CD8-positive, alpha-beta T cell (primary cell): ENCODE measurements at places on chromosomes 2 and 18.

GRCh38 chr2:182852801-182853200 lies 13.6 kb downstream of the FRZB start:
- DNase-seq = no peak

DNA sequence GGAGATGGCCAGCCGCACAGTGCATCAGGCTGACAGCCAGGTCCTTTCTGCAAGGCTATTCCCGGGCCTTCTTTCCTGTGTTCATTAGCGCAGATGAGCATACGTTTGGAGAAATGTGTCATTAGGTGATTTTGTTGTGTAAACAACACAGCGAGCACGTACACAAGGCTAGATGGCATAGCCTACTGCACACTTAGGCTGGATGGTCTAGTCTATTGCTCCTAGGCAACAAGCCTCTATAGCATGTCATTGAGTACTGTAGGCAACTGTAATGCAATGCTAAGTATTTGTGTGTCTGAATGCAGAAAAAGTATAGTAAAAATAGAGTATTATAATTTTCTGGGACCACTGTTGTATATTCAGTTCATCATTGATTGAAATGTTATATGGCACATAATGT lies 50.9 kb upstream of the PHLPP1 start:
- DNase-seq = no peak

- no peak for DNase-seq
Measured at GRCh38 chr2:195537811-195538210, 119.2 kb upstream of the SLC39A10 start.

GRCh38 chr2:74041182-74041581 lies 56.5 kb downstream of the TET3 start:
- DNase-seq = no peak

GRCh38 chr2:182740701-182741100 lies 24.6 kb downstream of the DNAJC10 start:
- no peak for DNase-seq

- DNase-seq = no peak
Measured at GRCh38 chr2:117953231-117953630, 60.6 kb downstream of the CCDC93 start.

DNA sequence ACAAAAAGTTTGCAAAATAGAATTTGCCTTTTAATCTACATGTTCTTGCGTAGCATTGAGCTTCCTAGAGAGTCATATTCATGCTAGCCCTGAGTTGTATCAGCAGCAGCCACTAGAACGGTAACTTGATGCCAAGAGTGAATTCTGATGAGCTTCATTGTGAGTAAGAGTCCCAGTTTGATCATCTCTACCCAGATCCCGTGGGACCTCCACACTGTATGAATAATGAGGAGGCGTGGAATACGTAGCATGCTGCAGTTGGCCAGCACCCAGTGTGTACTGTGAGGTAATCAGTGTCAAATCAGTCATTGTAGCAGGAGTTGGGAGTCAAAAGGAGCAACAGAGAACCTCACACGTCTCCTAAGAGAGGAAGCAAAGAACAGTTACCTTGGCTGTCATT lies 197.9 kb downstream of the NEDD4L start:
- no peak for DNase-seq

GRCh38 chr2:237662671-237663093 lies 35.3 kb downstream of the LRRFIP1 start:
- no peak for DNase-seq

- DNase-seq = no peak
Measured at GRCh38 chr18:34531110-34531509, 179.0 kb upstream of the DTNA start.

GRCh38 chr2:15863089-15863488 lies 77.3 kb upstream of the MYCN start:
- DNase-seq = no peak

DNA sequence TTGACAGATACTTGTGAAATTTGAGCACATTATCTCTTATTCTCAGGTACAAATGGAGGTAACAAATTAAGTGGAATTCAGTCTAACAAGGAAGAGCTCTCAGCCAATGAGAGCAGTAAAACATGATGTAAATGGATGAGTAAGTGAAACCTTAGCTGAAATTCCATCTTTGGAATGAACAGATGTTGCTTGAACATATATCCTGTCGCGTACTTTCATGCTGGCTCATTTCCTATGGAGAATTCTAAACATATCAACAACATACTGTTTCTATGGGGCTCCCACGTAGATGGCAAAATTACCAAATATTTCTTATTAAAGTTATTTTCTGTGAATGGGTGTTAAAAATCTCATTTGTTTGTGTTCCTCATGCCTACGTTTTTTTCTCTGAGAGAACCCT lies 256.3 kb upstream of the LINC00305 start:
- DNase-seq = no peak

DNA sequence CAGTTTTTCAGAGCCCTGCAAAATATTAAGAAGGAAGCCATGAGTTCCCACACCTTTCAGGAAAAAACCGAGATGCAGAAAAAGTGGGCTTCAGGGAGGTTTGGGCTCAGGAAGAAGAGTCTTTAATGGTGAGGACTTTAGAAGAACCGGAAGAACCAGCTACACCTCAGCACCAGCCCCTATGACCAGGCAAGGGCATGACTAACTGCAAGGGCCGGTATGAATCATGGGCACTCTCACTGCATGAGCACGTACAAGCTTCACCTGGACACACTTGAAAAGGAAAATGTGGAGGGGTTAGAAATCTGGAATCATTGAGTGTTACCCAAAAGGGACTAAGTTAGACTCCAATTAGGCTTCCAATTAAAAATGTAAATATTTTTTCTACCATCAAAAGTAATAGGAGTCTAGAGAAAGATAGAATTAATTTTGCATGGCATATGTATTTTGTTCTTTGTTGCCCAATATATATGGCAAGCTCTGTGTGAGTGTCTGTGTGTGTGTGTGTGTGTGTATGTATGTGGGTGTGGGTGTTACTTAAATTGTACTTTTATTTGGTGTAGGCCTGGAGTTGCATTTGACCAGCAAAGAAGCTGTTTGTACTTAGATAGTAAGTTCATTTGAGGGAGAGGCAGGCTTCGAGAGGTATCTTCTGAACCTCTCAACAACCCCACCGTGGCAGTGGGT lies 66.5 kb upstream of the THUMPD2 start:
- no peak for DNase-seq

- no peak for DNase-seq
Measured at GRCh38 chr2:158539176-158540005, 82.6 kb downstream of the PKP4 start.

GRCh38 chr2:120803764-120804335 lies 68.2 kb downstream of the GLI2 start:
- DNase-seq = no peak

- DNase-seq = no peak
Measured at GRCh38 chr18:59360381-59360780, 1.3 kb upstream of the LMAN1 start.

GRCh38 chr2:122707224-122707824 lies 951.9 kb downstream of the TSN start:
- no peak for DNase-seq

DNA sequence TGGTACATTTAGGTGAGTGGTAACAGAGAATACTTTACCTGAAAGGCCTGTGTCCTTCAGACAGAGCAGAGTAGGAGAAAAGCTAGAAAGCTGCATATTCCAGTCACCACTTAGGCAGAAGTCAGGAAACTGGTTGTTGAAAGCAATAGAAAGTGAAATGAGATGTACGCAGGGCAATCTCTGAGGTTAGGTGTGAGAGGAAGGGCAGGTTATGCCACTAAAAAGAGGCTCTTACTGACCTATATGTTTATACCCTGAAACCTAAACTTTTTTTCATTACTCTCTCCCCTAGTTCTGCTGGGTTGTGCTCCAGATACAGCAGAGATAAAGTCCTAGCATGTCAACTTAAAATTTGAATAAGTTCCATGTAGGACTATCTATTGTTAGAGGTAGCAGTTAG lies 93.5 kb downstream of the COX7A2L start:
- DNase-seq = no peak

- DNase-seq = no peak
Measured at GRCh38 chr2:217929757-217930707, 72.8 kb downstream of the TNS1 start.

- no peak for DNase-seq
Measured at GRCh38 chr2:224272237-224272910, 129.5 kb downstream of the FAM124B start.

- no peak for DNase-seq
Measured at GRCh38 chr2:231634412-231634811, 41.7 kb downstream of the TEX44 start.

GRCh38 chr18:30987467-30988241 lies 54.9 kb downstream of the DSC3 start:
- DNase-seq = no peak

- DNase-seq = no peak
Measured at GRCh38 chr2:85536479-85536878, 2.5 kb upstream of the MAT2A start.

GRCh38 chr2:190615555-190616200 lies 33.2 kb upstream of the NAB1 start:
- no peak for DNase-seq
